ENCODE measurements at places on chromosomes 5 and 9.

DNA sequence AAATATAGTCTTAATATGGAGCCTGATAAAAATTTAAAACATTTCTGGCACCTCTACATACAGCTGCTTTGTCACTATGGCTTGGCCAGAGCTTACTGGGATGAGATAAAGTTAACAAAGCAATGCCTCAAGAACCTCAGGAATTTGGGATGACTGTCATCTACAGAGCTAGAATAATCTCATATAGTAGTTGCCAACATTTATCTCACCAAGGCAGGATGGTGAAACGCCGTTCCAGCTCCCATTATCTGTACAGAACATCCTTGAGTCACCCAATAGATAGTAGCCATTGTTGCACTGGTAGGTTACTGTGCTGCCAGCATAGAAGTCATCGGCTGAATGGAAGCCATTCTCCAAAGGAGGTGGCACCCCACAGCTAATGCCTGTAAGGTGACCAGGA is 94.6 kb upstream of the TXNDC8 start:
- no peak for DNase-seq

GRCh38 chr9:5448016-5448415 is 2.3 kb upstream of the CD274 start:
- DNase-seq: no peak

GRCh38 chr9:38342096-38342495 is 50.4 kb upstream of the ALDH1B1 start:
- DNase-seq: no peak

DNA sequence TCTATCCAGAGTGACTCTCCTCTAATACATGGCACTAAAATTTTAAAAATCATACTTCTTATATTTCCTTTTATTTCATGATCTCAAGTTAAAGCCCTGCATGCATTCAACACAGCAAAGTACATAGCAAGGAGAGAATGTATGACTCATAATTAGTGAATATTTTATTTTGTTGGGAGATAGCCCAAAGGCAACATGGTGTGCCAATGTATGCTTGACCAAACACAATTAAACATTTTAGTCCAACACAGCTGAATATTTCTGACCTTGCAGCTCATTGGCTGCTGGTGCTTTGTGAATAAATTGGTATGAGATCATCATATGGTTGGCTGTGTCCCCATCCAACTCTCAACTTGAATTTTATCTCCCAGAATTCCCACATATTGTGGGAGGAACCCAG is 103.5 kb downstream of the NPR3 start:
- peak; percentile 18 for DNase-seq

DNA sequence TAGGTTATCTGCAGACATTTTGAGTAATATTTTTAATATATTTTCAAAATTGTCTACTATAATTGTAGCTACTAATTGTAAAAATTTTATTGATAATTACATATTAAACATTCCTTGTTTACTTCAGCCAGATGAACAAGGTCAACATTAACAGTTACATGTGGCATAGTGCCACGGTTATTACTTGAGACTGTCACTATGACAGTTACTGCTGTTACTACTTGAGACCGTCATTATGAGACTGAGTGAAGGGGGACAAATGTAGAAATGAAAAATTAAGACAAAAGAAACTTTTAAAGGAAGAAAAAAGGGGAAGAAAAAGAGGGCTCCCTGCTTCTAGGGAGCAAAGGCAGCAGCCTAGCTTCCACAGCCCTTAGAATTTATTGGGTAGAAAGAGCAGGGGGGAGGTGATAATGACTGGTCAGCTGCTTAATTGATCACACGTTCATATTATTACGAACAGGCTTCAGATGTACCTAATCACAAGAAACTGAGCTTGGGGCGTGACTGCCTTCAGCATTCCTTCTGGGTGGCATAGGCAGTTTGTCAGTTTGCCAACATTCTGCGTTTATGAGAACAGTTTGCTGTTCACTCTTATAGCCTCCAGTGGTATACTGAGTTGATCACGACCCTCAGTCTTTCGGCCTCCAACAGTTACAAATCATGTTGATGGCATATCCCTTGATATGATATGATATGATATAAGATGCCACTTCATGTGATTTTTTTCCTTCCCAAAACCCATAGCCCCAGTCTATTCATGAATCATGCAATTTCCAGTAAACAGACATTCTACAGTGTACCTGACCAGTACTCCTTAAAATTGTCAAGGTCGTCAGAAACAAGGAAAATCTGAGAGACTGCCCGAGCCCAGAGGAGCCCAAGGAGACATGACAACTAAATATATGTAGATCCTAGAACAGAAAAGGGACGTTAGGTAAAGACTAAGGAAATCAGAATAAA is 13.1 kb downstream of the MARCHF6 start:
- no peak for DNase-seq

DNA sequence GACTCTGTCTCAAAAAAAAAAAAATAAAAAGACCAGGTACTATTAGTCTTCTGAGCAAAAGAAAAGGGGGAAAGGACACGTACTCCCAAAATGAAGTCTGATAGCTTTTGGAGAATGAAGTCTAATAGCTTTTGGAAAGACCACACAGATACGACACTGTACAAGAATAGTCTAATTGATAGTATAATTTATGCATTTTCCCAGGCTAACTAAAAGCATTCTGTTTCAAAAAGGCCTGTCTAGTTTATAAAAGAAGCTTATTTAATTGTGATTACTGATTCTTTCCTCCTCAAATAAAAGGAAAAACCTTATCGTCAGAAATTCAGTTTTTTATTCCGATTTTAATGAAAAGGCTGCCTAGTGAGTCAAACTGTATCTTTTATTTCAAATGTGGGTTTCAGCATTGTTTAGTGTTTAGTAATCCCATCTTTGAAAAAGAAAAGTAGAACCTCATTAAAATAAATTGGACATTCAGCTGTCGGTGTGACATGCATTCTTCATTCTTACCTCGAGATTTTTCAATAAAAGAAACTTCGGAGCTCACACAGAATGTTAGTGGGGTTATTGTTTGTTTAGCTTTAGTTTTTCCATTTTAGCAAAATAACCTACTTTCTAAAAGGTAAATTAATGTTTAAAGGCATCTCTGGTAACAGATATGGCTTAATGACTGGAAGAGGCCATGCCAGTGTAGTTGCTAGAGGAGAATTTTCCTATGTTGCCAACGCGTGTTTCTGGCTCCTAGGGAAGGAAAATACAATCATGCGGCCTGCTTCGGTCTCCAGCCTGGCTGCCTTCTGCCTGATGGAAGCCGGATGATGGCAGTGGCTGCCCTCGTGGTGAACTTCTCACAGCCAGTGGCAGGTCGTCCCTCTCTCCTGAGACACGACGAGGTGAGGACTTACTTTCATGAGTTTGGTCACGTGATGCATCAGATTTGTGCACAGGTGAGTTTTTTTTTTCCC is 70.0 kb downstream of the NLN start:
- DNase-seq: no peak

- DNase-seq: no peak
These were observed 7.1 kb upstream of the PLK2 start for GRCh38 chr5:58466939-58467338.

- DNase-seq: no peak
These were observed 219.5 kb downstream of the KCTD16 start for GRCh38 chr5:144390133-144390532.

DNA sequence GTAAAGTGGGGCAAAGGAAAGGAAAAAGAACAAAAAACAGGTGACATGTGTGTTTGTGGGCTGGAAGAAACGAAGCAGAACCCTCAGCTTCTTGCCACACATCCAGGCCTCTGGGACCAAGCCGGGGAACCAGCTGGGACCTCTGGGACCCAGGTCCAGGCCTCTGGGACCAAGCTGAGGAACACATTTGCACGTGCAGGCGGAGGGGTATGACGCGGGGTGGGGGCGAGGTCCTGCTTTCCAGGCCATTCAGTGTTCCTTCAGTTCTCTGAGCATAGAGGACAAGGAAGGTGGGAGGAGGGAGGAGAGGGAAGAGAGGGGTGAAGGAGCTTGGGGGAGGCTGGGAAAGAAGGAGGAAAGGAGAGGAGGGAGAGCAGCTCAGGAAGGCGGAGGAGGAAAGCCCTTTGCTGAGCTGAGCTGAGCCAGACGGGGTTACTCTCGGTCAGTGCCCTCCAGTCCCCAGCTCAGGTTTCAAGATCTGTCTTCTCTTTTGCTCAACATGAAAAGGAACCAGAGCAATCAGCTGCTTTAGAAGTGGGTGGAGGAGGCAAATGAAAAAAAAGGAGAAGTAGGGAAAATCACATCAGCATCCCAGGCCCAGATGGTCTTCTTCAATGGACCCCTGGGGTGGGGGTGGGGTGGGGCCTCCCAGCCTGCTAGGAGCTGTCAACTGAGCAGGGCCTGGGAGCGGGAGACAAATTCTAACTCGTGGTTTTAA is 59.1 kb downstream of the ABCA1 start:
- no peak for DNase-seq

DNA sequence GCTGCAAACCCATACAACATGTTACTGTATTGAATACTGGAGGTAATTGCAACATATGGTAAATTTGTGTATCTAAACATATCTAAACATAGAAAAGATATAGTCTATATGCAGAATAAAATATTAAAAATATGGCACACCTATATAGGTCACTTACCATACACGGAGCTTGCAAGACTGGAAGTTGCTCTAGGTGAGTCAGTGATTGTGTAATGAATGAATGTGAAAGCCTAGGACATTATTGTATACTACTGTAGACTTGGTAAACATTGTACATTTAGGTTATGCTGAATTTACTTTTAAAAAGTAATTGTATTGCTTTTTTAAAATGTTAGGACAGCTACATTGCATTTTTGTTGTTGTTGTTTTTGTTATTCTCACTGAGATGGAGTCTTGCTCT is 968.8 kb downstream of the TLE1 start:
- no peak for DNase-seq

DNA sequence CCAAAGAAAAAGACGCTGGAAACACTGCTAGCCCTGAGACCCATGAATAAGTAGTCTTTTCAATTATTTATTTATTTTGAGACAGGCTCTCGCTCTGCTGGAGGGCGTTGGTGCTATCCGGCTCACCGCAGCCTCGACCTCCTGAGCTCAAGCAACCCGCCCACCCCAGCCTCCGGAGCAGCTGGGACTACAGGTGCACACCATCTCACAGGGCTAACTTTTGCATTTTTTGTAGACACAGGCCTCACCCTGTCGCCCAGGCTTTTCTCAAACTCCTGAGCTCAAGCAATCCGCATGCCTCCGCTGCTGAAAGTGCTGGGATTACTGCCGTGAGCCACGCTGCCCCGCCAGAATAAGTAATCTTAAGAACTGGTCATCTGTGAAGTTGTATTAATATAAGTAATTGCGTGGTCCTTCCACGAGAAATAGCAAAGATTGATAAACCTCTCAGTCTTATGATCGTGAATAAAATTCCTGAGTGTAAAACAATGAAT is 1.6 kb downstream of the ANXA2R start:
- no peak for DNase-seq

DNA sequence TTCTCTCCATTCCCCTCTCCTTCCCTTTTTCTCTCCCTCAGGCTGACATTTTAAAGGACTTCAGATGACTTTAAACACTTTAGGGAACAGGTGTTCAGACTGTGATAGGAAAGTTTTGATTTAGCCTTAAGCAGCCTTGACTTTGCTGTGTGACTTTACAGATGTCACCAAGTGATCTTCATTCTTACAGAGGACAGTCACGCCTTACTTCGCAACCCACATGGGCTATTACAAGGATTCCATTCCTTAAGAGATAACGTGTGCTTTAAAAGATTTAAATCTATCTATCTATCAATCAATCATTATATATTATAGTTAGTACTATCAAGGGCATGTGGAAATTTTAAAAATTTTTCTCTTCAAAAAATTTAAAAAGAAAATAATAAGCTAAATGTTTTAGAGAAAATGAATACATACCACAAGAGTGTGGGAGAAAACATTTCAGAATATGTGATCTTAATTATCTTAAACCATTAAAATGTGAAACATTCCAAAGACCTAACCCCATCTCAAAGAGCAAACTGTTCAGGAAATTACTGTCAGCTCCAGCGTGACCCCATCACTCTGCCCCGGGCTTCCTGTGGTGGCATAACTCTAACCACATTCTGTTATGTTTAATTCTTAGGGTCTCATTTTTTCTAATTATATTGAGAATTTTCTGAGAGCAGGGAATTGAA is 530.5 kb downstream of the SEMA5A start:
- no peak for DNase-seq

- no peak for DNase-seq
These were observed 23.4 kb downstream of the FLT4 start for GRCh38 chr5:180625791-180626660.

DNA sequence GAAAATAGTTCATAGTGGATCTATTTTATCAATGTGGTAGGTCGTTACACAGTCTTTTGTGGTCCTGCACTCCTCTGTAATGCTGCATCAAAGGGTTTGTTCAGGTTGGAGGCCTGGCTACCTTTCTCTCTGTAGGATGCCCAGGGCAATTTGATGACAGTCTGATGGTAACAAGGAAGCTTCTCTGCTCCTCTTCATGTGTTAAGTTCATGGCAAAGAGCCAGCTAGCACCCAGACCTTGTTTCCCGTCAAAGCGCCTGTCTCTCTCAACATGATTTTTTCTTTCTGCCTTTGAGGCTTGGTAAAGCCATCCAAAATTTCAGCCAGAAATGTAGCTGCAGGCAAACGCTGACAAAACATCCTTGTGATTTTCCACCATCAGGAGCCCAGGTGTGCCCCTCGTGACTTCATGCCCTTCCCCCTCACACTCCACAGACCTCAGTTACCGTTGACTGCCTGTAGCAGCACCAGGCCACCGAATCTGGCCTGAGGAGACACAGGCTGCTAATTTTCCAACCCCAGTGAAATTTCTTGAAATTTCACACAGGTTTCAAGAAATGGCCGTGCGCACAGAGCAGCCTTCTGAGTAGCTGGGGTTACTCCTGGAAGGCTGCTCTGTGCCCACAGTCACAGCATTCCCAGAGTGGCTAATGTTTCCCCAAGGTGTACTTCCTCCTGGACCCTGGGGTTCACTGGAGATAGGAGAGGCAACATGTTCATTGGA is 292.7 kb downstream of the CWC27 start:
- DNase-seq: no peak

DNA sequence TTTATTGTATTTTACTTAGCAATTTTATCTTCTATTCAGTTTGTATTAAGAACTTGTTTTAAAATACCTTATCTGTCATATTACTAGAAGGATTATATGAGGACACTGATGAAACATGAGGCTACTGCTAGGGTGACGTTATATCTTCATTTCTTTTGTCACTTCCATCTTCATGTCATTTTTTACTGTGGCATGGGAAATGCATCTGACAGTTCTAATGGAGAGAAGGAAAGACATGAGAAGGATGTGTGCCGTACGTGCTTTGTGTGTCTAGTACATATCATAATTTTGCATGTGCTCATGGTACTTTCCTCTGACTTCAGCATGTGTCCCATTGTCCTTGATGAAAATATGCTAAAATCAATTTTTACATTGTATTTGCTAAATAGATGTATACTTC is 258.2 kb downstream of the PTPRD start:
- no peak for DNase-seq

DNA sequence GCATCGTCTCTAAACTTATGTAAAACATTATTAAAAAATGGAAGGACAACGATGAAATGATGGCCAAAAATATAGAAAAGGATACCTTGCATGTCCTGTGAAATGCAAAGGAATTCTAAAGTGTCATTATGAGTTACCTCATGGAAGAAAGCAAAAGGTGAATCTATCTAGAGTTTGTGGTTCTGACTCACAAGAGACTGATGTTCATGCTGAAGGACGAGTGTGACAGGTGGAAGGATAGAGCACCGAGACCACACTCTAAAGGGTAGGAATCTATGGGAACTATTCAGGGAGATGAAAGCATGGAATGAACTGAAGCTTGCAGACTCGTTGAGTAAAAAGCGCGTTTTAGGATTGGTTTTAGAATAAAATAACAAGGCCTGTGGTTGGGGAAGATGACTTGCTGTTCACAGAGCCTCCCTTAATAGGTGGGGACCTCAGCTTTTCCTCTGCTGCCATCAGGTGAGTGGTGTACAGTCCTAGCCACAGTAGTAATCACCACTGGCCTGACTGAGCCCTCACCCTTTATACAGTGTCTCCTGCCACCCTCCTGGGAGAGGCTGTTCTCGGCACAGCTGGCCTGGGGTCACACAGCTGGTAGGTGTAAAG is 11.2 kb downstream of the TENT4A start:
- no peak for DNase-seq

All from T1000 (cell line).